Psoas muscle (tissue), 8 donors: ENCODE measurements at places on chromosomes 11 and 22. TPM values are rescaled to one million over a fixed set of nuclear protein-coding genes. Genes with fewer than 3 reads are reported as not detected.
A peak's percentile ranks its signal among the peaks of the same experiment; 100 is the strongest.

RIMBP3C gene
- total RNA-seq: not detected

- no peaks in the 10 kb centered on the region for H3K36me3 ChIP-seq
- H3K4me1 ChIP-seq: no peaks in the 10 kb centered on the region
- no peak for DNase-seq
- no peak overlapping the region for H3K4me3 ChIP-seq
- no peaks in the 10 kb centered on the region for H3K27me3 ChIP-seq
These were observed 112.6 kb downstream of the CADM1 start for GRCh38 chr11:115391598-115391997.

OR10V1 gene
- not detected for total RNA-seq

- no peaks in the 10 kb centered on the region for H3K36me3 ChIP-seq
- DNase-seq: peak; percentile 76
- H3K4me1 ChIP-seq: peaks cover 40% of the 10 kb centered on the region
- H3K4me3 ChIP-seq: peak overlapping the region; percentile 92
- no peaks in the 10 kb centered on the region for H3K27me3 ChIP-seq
These were observed 396 bp downstream of the OSBP start for GRCh38 chr11:59615120-59615636.

DNA sequence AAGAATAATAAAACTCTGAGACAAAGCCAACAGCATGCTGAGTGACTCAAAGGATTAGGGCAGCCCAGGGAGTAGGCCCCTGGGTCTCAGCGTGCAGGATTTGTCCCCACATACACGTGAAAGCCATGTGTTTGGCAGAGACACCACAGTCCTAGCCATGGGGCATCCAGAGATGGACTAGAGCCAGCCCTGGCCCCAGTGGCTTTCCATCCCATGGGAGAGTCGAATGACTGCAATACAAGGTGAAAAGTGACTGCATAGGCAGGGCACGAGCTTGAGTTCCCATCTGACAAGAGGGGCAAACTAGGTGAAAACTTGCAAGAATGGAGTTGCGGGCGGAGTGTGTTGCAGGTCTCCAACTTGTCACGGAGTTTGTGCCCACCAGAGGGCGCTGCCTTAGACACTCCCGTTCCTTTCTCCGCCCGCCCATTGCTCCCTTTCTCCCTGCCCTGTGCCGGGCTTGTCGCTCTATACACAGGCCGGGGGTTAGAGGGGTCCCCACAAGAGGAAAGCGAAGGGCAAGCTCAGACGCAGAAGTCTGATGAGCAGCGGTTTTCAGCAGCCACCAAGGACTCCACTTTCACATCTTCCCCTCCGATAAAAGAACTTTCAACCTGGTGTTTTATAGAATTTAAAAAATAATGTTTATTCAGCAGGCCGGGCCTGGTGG lies 24.2 kb downstream of the TSKU start:
- H3K36me3 ChIP-seq: no peaks in the 10 kb centered on the region
- no peaks in the 10 kb centered on the region for H3K27me3 ChIP-seq
- DNase-seq: peak; percentile 88
- H3K4me3 ChIP-seq: peak overlapping the region; percentile 12
- H3K4me1 ChIP-seq: no peaks in the 10 kb centered on the region

CENPM gene
- total RNA-seq: 1.5 TPM

LRRN4CL gene
- total RNA-seq: 4.8 TPM

DNA sequence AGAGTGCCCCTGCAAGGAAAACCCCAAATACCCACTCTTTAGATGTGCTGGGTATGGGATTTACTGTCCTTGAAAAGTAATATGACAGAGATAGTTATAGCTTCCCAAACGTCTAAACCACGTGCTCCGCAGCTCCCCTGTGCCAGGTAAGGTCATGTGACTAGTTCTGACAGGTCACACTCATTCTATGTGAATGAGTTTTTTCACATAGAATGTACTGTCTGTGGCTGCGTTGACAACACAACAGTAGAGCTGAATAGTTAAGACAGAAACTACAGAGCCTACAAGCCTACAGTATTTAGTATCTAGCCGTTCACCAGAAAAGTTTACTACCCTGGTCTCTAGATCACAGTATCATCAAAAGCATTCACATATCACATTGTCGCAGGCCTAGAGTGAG lies 236.2 kb downstream of the ETS1 start:
- H3K4me3 ChIP-seq: no peak overlapping the region
- DNase-seq: no peak
- H3K4me1 ChIP-seq: no peaks in the 10 kb centered on the region
- no peak overlapping the region for H3K27ac ChIP-seq
- H3K36me3 ChIP-seq: no peaks in the 10 kb centered on the region

DNA sequence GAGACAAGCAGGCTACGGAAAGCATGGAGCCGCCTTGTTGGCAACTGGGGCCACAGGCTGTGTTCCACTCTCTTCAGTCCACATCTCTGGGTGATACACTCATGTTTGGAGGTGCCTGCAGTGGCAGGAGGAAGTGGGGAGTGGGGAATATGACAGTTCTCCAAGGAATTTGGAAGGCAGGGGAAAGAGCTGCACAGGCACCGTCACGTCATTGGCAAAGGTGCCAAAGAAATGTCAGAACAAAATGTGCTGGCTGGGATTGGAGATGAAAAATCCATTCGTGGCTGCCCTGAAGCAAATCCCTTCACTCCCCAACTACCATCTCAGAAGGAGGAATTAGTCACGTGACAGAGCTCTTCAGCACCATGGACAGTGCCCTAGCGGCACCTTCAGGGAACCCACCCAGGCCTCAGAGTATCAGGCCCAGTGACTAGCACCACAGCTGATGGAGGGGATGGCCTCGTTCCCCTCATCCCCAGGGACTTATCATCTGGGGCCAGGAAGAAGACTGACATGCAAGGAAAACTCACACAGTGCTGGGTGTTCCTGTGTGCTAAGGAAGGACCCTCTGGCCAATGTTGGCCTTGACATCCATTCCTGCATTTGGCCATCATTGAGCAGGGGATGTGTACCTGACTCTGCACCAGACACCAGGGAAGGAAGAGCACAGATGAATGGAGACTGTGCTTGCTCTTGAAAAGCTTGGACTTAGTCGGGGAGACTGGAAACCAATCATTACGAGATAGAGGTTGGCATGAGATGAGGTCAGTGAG lies 48.5 kb upstream of the PRDM11 start:
- peaks cover 2% of the 10 kb centered on the region for H3K27me3 ChIP-seq
- H3K4me1 ChIP-seq: peaks cover 3% of the 10 kb centered on the region
- no peaks in the 10 kb centered on the region for H3K36me3 ChIP-seq
- H3K4me3 ChIP-seq: no peak overlapping the region
- DNase-seq: no peak

GRCh38 chr22:19341500-19341899 lies 50.0 kb upstream of the CLTCL1 start:
- H3K36me3 ChIP-seq: peaks cover 53% of the 10 kb centered on the region
- H3K4me3 ChIP-seq: no peak overlapping the region
- no peaks in the 10 kb centered on the region for H3K27me3 ChIP-seq

- peaks cover 17% of the 10 kb centered on the region for H3K36me3 ChIP-seq
- no peak overlapping the region for H3K27ac ChIP-seq
- H3K4me1 ChIP-seq: peaks cover 29% of the 10 kb centered on the region
- no peaks in the 10 kb centered on the region for H3K27me3 ChIP-seq
These were observed 25.3 kb downstream of the PPARA start for GRCh38 chr22:46175631-46176030.
